Kidney capillary endothelial cell (primary cell): ENCODE measurements at places on chromosomes 1 and 21.

DNA sequence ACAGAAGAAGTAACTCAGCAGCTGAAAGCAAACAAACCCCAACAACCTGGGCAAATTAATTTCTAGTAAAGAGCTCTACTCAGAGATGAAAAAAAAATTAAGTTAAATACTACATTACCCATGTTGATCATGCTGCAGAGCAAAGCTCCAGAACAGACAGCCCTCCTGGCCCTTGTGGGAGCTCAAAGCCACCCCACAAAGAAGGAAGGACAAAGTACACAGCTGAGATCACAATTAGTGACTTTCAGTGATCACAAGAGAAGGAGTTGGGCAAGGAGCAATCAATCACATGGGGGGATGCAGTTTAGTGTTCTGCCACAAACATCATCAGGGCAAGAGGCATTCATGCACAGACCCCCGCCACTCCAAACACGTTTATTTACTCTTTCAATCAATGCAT is 114.2 kb downstream of the DAB1 start:
- no peak for DNase-seq

DNA sequence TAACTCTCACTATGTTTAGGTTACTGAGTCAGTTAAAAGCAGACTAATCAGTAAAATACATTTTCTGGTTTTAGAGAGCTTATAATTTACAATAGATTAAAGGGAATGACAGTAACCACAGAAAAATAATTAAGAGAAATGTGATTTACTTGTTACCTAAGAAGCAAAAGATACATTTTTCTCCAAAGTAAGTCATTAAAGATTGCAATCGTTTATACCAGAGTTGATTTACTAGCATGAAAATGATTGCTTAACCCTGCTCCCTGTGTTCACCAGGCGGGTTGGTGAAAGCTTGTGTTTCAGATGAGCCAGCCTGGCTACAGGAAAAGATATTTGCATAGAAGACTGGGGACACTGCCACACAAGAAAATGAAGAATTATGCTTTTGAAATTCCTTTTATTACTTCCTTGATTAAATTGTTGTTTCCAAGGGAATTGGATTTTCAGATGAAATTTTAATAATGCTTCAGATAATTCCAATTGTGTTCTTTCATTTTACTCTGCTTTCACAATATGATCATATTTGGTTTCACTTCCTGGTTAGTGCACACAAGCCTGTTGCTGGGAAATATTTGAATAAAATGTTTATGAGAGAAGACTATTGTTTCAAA is 27.9 kb downstream of the LRRC8B start:
- DNase-seq, result no peak

DNA sequence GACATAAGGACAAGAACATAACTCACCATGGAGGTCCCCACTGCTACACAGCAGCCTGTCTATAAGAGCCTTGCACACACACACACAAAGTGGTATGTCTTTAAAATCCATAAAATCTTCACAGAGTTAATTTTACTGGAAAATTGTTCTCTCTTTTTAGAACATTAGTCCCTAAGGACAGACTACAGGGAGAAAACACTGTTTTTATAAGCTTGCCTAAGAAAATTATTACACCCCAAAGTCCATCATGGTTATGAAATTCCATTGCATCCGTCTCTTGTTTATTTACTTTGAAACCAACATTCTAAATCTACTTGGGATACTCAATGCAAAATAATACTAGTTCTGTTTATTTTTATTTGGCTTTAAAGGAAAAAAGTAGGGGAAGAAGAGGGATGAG is 197.4 kb downstream of the SETD4 start:
- no peak for DNase-seq

GRCh38 chr1:111585447-111586086 is 34.0 kb upstream of the RAP1A start:
- peak; percentile 64 for DNase-seq

- no peak for DNase-seq
Measured at GRCh38 chr1:35725596-35725995, 6.9 kb upstream of the C1orf216 start.

GRCh38 chr21:31459457-31459856 is 115.4 kb upstream of the TIAM1 start:
- no peak for DNase-seq

DNA sequence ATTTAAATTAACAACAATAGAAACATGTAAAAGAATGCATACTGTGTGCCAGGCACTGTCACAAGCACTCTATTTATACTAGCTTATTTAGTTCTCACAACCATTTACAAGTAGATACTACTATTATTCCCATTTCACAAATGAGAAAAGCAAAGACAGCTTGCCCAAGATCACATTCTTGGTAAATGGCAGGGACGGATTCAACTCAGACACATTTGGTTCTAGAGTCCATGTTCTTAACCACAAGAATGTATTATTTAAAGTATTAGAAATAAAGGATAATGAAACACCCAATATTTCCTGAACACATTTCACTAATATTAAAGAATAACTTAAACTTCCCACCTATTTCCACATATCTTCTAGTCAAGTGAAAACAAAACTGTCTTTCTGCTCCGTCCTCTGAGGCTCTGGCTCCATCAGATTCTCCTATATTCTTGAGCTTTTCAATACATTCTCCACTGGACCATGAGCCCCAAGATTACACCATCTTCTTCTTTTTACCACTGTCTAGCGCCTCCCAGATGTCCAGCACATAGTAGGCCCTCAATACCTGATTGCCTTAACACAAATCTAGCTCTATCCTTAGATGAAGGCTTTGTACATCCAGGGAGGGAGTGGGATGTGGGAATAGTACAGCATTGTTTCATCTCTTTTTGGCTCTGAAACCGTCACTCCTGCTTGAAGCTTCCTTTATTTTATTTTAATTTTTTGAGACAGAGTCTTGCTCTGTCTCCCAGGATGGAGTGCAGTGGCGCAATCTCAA is 29.3 kb downstream of the SOD1 start:
- DNase-seq, result no peak
